ENCODE measurements at places on chromosomes 7 and 10.

GRCh38 chr10:69421611-69422308 lies 5.0 kb upstream of the TACR2 start:
- DNase-seq: no peak

DNA sequence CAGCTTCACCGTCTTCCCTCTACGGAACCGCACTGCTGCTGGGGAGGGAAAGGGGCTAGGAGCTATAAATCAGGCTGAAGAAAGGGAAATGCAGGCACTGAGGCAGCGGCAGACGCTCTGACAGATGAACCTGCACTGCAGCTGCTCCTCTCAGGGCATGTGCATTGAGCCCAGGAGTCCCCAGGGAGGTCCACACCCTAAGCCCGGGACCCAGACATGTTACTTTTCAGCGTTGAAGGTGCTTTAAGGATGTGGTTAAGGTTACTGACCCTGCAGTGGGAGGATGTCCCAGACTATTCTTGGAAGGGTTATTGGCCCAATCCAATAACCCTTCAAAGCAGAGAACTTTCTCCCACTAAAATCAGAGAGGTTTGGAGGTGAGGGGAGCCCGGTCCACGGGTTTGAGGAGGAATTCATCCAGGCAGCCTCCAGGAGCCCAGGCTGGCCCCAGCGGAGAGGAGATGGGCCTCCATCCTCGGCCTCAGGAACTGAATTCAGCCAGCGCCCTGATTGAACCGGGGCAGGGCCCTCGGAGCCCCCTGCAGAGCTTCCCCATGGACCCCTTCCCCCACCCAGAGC lies 75.4 kb downstream of the ADARB2 start:
- DNase-seq: no peak

- peak; percentile 69 for DNase-seq
Measured at GRCh38 chr10:86261941-86262687, 104.5 kb downstream of the GRID1 start.

GRCh38 chr7:4102231-4102841 lies 579.8 kb upstream of the FOXK1 start:
- DNase-seq: no peak

DNA sequence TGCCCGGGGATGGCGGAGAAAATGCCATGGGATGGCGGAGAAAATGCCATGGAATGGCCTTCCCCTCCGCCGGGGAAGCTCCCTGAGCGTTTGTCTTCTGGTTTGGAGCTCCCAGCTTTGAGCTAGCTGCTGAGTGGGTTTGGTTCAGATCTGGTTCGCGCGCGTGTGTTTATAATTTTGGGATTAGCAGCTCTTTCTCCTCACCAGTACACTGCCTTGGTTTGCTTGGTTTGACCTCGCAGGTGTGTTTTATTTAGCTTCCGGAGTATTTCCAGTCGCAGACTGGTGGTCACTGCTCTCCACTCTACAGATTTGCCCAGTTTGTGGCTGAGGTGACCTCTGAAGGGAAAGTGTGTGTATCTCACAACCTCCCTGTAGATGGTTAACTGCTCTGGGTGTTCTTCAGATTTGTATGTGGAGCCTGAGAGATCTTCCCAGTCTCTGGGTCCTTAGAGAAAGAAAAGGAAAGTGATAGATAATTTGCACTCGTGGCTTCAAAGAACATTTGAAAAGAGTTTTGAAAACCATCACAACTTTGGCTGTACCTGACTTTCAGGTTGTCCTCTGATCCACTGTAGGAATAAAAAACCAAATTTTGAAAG lies 597 bp downstream of the ZNF277 start:
- DNase-seq: peak; percentile 57

Measured in kidney (tissue), 22 donors.